Stimulated activated naive B cell treated with anti-CD40 and anti-IgM and Interleukin-4, amounts not matched to agents 10 μg/mL and 1 μg/mL and 100 μg/mL, for 72 hours (primary cell): ENCODE measurements at places on chromosomes 1 and 21.

DNA sequence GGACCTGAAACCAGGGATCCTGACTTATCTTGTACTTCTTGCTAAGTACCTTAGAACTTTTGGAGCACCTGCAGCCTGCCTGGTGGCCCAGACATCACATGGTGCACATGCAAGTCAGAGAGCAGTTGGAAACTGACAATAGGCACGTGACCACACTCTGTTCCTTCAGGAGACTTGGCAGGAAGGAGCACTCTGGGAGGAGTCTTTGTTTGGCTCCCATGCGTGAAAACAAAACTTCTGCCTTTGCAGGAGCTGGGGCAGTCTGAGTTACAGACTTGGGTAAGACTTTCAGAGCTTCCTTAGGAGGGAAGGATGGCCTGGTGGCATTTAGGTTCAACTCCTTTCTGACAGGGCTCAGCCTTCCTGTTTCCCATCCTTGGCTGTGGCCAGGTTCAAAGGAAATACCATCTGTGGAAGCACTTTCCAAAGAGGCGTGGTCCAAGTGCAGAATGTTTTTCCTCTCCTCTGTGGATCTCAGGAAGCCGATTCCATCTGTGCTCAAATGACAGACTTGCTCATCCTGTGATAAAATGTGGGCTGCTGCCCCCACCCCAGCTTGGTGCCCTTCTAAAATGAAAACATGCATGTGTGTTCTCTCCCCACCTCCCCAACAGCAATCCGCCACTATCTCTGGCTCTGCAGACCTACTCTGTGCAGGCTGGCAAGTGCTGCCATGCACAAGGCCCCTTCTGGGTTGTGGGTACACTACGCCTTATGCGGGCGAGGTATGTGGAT, 14.1 kb upstream of the ZNF436 start:
- DNase-seq, result no peak

DNA sequence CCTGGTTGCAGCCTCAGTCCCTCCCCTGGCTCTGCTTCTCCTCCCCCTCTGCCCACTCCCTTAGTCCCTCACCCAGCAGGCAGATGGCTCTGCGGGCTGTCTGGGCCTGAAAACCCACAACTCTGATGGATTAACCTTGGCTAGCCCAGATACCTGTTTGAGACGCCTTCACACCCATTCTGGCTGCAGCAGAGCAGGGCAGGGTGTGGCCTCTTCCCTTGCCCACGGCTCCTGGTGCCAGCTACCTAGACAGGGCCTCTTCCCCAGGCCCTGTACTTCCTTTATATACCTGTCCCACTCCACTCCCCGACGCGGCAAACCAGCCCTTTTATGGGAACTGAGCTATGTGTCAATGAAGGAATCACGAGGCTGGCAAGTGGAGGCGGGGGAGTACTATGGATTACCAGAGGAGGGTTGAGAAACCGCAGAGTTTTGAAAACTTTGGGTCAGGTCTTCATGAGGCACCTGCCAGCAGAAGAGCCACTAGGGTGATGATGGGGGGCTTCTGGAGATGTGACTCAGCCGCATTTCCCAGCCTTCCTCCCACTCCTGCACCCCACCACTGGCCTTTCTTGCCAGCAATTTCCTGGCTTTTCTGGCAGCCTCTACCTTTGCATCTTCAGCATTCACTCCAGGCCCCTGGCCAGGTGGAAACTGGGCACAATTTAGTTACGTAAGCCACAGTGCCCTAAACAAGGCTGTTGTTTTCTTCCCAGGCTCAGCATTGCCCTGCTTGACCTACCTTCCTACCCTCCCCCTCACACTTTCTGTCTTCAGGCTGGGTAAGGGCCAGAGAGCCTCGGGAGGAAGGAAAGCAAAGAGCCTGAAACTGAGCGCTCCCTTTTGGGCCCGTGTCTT, at the start of gene CHI3L1:
CHI3L1 (minus strand) TSS at position 259 of the 858 bp plus-strand sequence; CDS start at position 178, 81 bp downstream.
- no peak for DNase-seq

GRCh38 chr1:156868341-156868740, 7.7 kb downstream of the NTRK1 start:
- no peak for DNase-seq

- no peak for DNase-seq
Observed at GRCh38 chr1:44300852-44301251, 54.2 kb downstream of the ERI3 start.

- DNase-seq, result no peak
Observed at GRCh38 chr1:145926686-145927062, 610 bp downstream of the RBM8A start.

DNA sequence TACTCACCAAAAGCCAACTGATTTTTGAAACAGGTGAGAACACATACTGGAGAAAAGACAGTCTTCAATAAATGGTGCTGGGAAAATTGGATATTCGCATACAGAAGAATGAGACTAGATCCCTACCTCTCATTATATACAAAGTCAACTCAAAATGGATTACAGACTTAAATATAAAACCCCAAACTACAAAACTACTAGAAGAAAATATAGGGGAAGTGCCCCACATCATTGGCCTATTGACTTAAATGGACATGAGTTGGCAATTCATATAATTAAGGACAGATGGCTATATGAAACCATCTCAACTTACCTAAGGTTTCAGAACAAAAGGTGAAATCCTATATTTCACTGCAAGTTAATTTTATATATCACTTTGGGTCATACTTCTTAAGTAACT, 60.1 kb downstream of the C4BPA start:
- no peak for DNase-seq

DNA sequence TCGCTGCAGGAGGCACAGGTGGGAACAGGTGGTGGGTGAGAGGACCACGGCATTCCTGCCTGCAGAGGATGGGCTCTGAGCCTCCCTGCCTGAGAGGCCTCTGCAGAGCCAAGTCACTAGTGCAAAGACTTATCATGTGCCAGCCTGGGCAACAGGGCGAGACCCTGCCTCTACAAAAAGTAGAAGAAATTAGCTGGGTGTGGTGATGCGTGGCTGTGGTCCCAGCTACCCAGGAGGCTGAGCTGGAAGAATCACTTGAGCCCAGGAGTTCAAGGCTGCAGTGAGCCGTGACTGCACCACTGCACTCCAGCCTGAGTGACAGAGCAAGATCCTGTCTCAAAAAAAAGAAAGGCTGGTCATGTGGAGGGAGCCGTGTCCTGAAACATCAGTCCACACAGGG, 46.4 kb downstream of the PKNOX1 start:
- DNase-seq, result no peak

- DNase-seq, result no peak
Observed at GRCh38 chr1:21046132-21046531, 130.6 kb downstream of the EIF4G3 start.

DNA sequence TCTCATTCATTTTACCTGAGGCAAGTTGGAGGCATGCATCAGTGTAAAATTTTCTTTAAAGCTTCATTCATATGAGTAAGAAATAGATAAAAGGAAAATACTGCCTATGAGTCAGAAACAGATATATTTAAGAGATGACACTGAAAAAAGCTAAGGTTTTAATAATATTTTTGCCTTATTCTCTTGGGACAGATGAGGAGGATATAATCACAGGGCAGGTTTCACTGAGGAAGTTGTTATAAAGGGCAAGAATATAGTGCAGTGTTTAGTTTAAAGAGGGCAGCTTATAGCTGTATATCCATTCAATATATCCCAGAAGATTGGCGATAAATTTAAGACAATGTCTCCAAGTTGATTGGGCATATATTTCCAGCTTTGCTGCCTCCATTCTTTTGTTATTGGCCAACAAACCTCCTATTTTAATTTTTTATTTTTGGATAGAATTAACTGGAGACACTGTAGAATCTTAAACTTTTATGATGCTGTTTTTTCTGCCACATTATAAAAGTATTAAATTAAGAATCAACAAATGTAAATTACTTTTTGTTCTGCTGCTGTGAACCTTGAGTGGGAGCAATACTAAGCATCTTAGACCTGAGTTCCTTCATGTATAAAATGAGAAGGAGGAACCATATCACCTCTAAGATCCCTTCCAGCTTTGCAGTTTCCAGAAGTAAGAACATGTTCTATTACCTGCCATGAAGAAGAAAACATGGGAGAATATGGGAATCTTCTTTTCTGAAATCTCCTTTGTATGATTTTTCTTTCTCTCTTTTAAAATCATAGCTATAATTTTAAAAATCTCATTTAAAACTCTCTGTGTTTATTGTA, 171.6 kb downstream of the S1PR1 start:
- DNase-seq, result no peak

DNA sequence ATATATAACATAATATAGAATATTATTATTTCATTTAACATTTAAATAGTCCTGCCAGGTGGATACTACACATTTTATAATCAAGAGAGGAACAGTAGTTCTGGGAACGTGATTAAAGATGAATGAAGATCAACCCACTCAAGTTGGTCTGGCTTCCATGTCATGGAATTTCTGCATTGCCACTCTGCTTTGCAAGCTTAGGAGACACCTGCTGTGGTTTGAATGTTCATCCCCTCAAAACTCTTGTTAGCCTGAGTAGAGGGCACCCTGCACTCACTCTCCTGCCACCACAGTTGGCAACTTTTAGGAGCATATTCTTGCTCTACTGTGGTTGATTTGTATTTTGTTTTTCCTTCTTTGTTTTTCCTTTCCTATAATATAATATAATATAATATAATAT, 153.2 kb downstream of the GLUL start:
- no peak for DNase-seq

DNA sequence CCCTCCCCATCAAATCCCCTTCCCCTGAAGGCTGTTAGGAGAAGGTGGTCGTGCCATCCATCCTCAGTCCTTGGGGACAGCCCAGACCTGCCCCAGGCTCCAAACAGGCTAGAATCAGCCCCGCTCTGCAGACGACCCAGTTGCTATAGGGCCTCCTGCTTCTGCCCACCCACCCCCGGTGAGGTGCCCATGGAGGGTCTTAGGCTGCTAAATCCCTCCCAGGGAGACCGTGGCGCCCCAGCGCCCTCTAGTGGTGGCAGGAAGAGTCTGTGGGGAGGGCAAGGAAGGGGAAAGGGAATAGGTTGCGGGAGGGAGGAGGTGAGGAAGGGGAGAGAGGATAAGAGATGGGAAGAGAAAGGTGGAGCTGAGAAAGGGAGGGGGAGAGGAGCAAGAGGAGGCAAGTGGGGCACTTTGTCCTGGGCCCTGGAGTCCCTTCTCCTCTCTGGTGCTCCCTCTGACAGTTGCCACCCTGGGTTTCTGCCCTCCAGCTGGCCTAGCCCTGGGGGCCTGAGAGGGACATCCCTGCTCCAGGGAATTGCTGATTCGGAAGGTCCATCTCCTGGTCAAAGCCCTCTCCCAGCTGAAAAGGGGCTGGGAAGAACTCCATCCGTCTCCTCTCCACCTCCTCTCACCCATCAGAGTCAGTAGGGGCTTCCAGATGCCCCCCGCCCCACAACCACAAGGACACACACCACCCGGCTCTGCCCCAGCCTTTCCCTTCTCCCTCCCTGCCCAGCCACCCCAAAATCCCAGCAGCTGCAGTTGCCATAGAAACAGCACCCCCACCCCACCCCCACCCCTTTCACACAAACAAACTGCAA, 55.4 kb downstream of the CAMK2N1 start:
- DNase-seq, result no peak

GRCh38 chr1:29344336-29344735, 108.0 kb downstream of the PTPRU start:
- DNase-seq, result no peak

DNA sequence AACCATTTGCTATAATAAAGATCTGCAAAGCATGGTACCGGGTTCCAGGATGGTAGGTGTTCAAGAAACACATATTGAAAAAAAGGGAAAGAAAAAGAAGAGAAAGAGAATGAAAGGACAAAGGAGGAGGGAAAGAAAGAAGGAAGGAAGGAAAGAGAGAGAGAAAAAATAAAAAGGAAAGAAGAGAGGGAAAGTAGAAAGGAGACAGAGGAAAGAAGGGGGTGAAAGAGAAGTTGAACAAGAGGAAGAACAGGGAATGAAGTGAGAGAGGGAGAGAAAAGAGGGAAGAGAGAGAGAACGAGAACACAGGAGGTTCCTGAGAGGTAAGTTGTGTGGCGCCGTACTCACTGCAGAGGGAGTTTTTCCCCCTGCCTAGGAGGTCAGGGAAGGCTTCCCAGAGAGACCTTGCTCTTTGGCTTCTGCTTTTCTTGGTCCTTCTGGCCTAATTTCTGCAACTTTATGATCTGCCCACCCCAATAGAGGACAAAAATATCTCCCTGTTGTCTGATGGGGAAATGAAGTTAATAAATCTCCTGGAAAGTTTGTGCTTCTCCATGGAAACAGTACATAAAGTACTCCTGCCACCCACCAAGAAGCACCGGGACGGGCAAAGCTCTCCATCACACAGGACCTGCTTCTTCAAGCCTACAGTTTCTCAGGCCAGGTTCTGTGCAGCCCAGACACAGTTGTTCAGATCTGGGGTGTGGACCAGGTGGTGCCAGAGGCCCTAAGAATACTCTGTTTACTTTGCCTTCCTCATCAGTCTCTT, 124.8 kb downstream of the ROR1 start:
- no peak for DNase-seq

GRCh38 chr1:6086358-6086757, 40.7 kb downstream of the KCNAB2 start:
- no peak for DNase-seq

DNA sequence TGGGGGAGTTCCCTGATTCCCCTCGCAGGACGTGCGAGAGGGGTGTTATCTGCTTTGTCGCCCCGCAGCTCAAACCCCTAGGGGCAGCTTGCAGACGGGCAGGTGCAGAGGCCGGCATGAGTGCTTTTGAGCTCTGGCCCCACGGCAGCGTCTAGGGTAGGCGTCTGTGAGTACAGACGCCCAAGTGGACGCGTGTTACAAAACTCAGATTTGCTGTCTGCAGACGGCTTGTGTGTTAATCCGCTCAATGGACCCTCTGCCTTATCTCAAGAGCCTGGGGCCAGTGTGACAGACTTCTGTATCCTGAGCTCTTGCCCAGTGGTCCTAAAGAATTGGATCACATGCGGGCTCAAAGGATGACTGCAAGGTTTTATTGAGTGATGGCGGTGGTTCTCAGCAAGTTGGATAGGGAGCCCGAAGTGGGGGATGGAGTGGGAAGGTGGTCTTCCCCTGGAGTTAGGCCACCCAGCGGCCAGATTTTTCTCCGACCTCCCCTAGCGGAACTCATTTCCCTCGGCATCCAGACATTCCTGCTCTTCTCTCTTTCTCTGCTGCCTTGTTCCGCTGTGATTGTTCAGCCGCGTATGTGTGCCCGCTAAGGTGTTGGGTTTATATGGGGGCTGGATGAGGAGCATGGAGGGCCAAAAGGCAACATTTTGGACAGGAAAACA, 9.4 kb downstream of the CFHR4 start:
- no peak for DNase-seq

- no peak for DNase-seq
Observed at GRCh38 chr1:219621047-219621786, 8.3 kb upstream of the ZC3H11B start.

DNA sequence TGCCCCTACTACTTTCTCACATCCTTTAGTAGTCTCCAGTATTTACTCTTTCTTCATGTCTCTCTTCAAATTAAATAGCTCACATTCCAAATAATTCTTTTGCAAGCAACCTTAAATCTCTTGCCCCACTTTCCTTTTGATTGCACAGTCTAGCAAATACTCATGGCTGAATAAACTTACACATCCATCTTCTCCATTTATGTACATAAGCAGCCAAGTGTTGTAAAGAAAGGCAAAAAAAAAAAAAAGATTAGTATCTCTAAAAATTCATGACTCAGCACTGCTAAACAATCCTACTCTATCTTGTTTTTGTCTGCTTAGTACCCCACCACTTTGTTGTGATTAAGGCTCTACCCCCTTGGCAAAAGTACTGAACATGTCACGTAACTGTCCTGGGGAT, 42.6 kb downstream of the F13B start:
- DNase-seq, result no peak

- DNase-seq, result no peak
Observed at GRCh38 chr1:180964056-180964455, 51.4 kb downstream of the KIAA1614 start.
